Karpas-422 (cell line): ENCODE measurements at places on chromosomes 11 and 22.
A peak's percentile ranks its signal among the peaks of the same experiment; 100 is the strongest.

DNA sequence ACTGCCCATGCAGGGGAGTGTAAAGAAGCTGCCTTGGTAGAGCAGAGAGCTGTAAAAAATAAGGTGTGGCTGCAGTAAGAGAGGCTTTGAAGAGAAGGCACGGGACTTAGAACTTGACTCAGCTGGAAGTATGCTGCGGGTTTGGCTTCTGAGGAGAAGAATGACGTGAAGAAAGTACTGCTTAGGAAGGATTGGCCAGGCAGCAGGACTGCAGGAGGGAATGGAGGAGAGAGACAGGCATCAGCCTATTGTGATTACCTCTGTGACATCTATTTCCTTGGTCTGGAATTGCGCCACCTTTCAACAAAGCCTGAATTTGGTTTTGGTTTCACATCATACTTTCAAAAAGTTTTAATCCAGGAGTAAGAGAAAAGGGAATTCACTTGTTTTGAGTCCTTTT, 22.5 kb downstream of the PRRG4 start:
- DNase-seq: no peak

- DNase-seq: no peak
Observed at GRCh38 chr22:20109411-20110358, 6.2 kb upstream of the RANBP1 start.

DNA sequence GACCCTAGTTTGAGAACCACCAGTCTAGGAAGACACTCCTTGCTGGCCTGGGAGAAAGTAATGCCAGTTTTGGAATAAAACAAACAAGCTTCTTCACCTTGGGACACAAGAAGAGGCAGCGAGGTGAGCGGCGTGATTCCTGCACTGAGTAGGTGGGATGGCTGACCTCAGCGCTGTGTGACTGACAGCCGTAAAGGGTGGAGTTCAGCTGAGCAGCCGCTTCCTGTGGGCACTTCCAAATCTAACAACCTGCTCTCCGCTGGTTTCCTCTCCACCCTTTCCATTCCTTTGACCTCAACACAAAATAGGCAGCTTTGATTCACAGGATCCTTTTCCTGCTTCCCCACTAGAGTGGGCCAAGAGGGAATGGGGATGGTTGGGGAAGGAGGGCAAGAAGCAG, 45.8 kb downstream of the PC start:
- no peak for DNase-seq

DNA sequence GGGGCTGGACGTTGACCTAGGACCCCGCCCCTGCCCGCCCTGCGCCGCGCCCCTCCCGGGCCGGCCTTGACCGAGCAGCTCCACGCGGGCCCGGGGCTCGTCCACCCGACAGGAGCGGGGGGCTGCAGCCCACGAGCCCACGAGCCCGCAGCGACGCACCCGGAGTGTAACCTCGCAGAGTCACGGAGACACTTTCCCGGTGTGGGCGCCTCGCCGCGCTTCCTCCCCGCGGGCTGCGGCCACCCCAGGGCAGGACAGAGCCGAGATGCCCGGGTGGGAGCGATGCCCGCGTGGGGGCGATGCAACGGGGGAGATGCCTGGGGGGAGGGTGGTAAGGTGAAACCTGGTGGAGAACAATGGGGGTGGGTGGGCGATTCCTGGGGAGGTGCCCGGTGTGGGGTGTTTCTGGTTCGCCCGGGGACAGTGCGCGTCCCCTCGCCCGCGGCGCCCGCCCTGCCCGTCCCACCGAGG, 4.9 kb upstream of the ZBED4 start:
- DNase-seq: no peak

DNA sequence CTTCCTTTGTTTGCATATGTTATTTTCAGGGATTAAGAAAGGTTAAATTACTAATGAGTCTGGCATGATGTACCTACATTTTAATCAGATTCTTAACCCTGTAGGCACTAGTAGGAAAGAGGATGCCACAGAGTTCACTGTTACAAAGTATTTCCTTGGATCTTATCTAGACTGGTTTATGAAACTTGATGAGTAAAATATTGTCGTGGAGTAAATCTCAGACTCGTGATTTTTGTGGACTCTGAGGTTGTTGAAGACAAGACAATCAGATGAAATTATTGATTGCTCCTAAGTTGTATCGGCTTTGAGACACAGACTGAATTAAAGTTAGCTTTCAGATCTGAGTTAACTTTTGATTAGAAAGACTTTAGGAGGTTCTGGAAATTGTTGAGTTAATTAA, 6.0 kb downstream of the KMT2A start:
- no peak for DNase-seq

DNA sequence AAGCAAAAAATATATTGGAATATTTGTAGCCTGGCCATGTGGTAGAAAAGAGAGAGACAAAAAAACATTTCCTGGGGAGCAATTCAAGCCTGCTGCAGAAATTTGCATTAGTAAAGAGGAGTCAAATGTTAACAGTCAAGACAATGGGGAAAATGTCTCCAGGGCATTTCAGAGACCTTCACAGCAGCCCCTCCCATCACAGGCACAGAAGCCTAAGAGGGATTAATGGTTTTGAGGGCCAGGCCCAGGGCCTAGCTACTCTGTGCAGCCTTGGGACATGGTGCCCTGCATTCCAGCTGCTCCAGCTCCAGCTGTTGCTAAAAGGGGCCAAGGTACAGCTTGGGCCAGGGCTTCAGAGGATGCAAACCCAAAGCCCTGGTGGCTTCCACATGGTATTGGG, 46.8 kb downstream of the PGR start:
- no peak for DNase-seq

DNA sequence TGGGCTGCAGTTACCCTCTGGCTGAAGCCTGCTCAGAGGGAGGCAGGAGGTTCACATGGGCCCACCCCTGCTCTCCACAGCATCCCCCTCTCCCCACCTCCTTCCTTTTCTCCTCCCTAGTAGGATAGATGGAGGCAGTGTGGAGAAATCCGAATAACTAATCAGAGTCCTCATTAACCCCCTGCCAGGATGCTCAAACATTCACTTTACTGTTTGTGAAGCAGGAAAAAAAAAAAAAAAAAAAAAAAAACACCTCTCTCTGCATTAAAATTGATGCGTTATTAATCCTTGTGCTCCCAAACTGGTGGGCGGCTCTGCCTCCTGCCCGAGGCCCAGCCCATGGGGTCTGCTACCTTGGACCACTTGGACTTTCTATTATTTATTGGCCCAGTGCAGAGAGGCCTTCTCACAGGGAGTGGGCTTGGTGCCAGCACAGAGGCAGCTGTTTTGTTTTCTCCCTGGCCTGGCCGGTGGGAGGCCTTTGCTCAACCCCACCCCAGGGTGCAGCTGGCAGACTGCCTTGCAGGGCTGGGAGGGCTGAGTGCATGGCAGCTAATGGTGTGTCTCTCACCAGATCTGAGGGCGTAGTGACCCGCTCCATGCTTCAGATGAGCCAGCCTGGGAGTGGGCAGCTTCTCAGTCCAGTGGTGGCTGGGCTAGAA, 150.7 kb downstream of the PKNOX2 start:
- no peak for DNase-seq

DNA sequence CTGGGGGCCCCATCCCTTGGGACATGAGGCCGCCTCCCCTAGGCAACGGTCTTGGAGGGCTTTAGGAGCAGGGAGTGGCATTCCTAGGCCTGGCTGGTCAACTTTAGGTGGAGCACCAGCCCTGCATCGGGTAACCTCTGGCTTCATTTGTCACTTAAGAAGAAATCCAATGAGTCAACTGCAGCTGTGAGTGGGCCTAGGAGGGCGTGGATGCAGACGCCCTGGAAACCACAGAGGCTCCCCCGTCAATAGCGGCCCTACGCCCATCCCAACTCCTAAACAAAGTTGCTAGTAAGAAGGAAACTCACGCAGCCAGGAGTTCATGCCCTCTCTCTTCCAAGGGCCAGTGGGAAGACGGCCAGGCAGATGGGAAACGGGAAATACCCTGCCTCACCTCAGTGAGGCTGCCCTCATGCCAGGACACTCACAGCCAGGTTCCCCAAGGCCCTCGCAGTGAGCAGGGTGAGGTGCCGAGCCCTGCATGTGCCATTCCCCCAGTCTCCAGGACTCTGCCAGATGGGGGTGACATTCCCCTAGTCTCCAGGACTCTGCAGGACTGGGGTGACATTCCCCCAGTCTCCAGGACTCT, 20.8 kb downstream of the BID start:
- DNase-seq: no peak

GRCh38 chr22:44839721-44840120, 87.3 kb downstream of the ARHGAP8 start:
- no peak for DNase-seq

- no peak for DNase-seq
Observed at GRCh38 chr11:66950112-66950535, 8.1 kb downstream of the PC start.

DNA sequence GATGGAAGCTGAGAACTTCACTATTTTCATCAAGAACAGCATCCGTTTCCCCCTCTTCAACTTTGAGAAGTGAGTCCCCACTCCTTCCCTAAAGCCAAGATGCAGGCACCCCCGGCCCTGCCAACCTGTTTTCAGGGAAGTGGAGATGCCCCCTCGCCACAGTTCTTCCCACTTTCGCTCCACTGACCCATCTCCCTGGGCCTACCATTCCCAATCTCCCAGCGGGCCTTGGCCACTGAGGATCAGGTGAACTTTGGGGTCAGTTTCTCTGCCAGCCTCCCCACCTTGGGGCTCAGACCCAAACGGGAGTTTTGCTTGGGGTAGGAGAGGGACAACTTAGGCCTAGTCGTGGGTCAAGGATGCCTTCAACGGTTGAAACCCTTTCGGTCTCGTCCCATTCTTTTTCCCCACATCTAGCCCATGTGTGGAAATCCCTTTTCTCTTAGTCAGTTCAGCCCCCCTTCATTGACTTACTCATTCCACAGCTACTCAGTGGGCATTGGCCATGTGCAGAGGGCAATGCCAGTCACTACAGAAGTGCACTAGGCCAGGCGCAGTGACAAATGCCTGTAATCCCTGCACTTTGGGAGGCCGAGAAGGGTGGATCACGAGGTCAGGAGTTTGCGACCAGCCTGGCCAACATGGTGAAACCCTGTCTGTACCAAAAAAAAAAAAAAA, 10.6 kb downstream of the P2RX3 start:
- DNase-seq: no peak

DNA sequence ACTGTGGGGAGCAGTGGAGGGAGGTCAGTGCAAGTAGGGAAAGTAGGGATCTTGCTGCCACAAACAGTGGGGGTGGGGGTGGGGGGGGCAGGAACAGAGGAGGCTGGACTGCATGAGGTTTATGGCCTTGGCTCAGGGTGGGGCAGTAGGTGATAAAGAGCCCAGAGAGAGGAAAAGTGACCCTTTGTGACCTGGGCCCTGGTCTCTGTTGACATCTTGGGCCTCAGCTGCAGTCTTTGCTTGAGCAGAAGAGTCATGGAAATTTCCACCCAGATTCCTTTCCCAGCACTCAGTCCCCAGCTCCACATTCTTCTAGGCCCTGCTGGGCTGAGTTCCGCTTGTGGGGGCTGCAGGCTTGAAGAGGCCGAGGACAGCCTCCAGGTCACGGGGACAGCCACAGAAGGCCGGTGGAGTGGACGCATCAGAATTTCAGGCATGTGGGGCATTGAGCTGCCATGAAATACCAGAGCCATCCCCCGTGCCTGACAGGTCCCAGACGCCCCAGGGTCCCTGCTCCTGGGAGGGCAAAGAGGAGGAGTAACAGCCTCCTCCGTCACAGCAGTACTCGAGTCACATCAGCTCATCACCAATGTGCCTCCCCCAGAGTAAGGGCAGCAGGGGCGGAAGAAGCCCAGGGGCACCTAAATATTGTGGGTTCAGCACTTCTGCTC, 9.7 kb upstream of the MALAT1 start:
- DNase-seq: no peak

GRCh38 chr11:14179116-14179820, 179.7 kb downstream of the RRAS2 start:
- no peak for DNase-seq

DNA sequence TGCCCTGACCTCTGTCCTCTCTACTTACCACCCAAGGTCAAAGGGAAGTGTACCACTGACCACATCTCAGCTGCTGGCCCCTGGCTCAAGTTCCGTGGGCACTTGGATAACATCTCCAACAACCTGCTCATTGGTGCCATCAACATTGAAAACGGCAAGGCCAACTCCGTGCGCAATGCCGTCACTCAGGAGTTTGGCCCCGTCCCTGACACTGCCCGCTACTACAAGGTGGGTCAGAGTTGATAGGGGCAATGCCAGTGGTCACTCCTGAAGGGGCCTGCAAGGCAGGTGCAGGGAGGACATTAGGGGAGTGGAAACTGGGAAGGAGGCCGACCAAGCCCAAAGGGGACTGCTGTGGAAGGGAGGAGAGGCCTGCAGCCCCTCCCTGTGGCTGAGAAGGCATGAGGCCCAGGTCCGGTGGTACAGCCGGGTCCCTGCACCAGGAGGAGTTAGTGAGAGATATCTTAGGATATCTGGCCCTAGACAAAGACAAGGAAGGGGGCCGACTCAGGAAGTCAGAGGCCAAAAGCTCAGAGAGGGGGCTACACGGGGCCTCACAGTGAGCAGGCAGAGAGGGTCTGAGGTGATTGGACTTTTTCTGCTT, 17.9 kb downstream of the POLR3H start:
- DNase-seq: no peak

DNA sequence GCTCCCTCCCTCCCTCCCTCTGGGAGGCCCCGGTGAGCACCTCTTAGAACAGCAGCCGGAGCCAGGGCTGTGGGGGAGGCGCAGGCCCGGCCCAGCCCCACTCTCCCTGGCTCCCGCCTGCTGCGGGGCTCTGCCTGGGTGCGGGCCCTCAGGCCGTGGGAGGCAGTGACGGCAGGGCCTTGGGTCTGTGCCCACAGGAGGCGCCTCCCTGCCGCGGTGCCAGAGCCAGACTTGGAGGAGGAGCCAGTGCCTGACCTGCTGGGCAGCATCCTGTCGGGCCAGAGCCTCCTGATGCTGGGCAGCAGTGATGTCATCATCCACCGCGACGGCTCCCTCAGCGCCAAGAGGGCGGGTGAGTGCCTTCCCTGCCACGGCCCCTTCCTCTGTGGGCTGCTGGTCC, 9.5 kb downstream of the IRF7 start:
- DNase-seq: no peak

GRCh38 chr11:6932145-6932544, 5.9 kb downstream of the ZNF215 start:
- peak; percentile 6 for DNase-seq

GRCh38 chr11:120182372-120182771, 28.5 kb upstream of the OAF start:
- no peak for DNase-seq
